Esophagus squamous epithelium (tissue), 5 donors: ENCODE measurements at places on chromosomes 2 and 18. TPM values are rescaled to one million over a fixed set of nuclear protein-coding genes. Genes with fewer than 3 reads are reported as not detected.

The IHH gene
- total RNA-seq: not detected

- DNase-seq: no peak
Measured at GRCh38 chr2:203394519-203395227, 66.5 kb downstream of the ABI2 start.

DNA sequence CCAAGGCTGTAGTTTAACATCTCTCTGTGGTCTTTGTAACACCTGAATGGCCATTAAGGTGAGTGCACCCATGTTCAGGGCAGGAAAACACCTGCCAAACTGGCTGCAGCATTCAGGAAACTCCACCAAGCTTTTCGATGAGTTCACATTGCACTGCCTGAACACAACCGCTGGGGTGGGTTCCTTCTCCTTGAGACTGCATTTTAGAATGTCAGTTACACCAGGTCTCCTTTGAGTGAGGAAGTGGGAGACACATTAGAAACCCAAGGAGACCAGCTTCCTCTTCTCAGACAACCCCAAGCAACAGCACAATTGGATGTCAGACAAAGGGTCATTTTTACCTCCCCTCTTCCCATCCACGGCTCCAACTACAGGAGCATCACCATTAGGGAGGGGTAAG lies 35.2 kb downstream of the CYRIA start:
- DNase-seq: no peak

The MBOAT2 gene
- 56.6 TPM for total RNA-seq

GRCh38 chr2:103781313-103781712 lies 1019.5 kb downstream of the TMEM182 start:
- DNase-seq: no peak

The SP5 gene
- total RNA-seq: 1.8 TPM

The SLC5A7 gene
- total RNA-seq: not detected

- no peak for DNase-seq
Measured at GRCh38 chr18:79322441-79322840, 73.3 kb upstream of the NFATC1 start.

- no peak for DNase-seq
Measured at GRCh38 chr18:25248755-25249154, 103.2 kb downstream of the ZNF521 start.

GRCh38 chr2:154452471-154452870 lies 246.0 kb upstream of the KCNJ3 start:
- no peak for DNase-seq

The C2orf68 gene
- 17.1 TPM for total RNA-seq

The SETBP1 gene
- 7.7 TPM for total RNA-seq

DNA sequence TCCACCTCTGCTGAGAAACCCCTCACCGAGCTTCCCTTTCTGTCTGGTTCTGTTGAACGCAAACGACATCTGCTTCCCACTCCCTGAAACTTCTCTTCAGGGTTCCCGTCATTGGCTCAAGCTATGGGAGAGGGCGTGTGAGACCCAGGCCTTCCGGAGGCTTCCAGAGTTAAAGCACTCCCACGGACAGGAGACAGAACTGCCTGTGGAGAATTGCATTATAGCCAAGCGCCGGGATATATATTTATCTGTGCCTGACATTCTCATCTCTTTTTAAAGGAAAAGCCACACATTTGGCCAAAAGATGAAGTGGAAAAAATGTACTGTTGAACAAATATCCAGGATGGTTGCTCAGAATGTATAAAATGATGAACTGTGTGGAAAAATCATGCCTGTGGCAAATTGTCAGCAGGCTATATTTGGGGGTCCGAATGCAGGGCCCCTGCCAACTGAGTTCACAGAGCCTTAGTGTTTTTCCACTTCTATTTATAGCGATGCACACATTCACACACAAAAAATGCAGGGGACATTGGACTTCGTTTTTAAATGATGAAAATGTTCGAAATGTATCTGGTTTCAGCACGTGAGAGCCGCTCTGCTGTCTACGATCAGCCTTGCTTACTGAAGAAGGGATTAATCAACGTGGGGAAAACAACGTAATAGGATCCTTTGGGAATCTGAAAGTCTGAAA lies 59.5 kb downstream of the E2F6 start:
- no peak for DNase-seq

GRCh38 chr2:240557808-240558207 lies at the start of gene ANKMY1:
Gene ANKMY1, minus strand, starts transcription at chr2:240557988. Its CDS starts 653 bp downstream, at chr2:240557335.
- no peak for DNase-seq

The PRSS56 gene
- total RNA-seq: not detected

The TRIM43 gene
- total RNA-seq: not detected

- no peak for DNase-seq
Measured at GRCh38 chr2:150122871-150123613, 364.4 kb downstream of the RND3 start.

GRCh38 chr18:76388891-76389423 lies 106.1 kb downstream of the ZNF516 start:
- DNase-seq: no peak

DNA sequence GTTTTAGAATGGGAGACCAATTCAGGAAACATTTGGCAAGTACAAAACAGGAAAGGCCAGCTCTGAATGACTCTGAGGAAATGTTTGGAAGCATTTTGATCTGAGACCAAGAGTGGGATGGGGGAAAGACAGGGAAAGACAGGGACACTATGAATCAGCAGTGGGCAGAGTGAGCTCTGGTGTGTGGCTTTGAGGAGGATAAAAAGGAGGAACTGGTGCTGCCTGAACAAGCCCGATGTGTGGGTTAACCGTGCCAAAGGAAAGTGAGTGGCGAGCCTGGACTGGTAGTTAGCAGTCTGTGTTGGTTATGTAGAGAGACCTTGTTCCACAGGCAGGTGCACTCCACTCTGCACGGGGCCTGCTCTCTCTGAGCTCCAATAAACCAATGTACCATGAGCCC lies 5.3 kb downstream of the MFSD6 start:
- DNase-seq: no peak

DNA sequence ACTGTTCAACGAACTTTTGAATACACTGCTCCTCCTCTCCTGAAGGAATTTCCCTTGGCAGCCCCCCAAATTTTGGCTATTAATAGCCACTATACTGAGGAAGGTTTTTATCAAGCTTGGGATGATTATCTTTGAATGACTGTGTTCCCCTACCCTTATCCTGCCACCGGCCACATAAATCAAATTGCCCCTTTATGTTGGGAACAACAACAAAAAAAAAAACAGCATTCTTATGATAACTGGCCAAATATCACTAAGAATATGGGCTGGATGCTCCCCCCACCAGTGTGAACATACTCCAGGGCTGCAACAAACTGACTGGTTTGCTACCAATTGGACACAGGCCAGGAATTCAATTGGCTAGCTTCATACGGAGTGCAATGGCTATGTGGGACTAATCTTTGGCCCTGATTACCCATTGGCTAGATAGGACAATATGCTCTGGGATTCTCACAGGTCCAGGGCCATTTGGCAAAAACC lies 20.6 kb downstream of the DUSP11 start:
- DNase-seq: no peak

GRCh38 chr2:68901199-68901514 lies 30.0 kb upstream of the BMP10 start:
- DNase-seq: no peak

DNA sequence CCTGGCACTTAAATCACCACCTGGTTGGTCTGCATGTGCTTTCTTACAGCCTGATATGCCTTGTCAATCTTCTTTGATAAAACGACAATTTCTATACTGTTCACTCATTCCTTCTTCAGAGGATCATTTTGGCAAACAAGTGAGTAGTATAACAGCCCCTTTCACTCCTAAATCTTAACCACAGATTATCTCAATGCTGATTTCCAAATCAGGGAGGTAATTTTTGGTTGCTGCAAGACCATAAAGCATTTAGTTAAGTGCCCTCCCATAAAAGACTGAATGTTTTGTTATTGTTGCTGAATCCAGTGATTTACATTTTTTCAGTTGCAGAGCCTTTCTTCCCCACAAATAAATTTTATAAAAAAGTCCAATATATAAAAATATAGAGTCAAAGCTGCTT lies 129.2 kb upstream of the CYP26B1 start:
- DNase-seq: no peak

DNA sequence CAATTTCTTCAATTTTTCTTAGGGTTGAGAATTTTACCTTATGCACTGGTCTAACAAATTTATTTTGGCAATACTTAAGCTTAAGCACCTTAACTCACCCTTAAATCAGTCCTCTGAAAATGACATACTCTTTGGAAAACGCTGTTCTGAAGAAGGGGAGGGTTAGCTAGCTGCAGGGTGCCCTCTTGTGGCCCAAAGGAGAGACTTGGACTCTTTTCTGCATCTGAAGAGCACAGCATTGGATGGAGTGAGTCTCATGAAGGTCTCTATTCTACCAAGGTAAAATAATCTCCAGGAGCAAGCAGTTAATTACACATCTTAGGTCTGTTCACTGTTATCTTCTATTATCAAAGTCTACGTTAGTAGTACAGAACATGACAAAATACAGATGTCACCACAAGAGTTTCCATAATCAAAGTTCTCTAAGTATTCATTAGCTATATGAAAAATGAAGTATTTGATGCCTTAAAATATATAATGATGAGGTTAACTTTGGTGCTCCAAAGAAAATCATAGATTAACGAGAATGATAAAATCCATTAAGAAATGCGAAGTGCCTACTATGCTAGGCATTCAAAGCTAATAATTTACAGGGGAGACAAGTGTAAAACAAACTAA lies 24.4 kb downstream of the PUM2 start:
- no peak for DNase-seq

DNA sequence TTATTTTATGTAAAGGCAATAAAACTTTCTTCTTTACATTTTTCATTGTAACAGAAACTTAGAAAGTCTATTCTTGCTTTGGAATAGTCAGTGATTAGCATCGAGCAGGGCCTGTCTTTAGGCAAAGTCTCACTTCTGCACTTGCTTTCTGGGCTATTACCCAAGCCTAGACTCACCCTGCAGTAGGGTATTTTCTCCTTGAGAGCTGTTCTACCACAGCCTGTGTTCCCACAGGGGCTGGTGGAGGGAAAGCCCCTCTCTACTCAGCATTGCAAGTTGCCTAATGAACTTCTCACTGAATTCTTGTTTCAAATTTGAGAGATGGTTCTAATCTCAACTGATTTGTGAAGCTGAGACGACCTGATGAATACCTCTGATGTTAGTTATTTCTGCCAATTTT lies 111.7 kb upstream of the KLHL14 start:
- no peak for DNase-seq

DNA sequence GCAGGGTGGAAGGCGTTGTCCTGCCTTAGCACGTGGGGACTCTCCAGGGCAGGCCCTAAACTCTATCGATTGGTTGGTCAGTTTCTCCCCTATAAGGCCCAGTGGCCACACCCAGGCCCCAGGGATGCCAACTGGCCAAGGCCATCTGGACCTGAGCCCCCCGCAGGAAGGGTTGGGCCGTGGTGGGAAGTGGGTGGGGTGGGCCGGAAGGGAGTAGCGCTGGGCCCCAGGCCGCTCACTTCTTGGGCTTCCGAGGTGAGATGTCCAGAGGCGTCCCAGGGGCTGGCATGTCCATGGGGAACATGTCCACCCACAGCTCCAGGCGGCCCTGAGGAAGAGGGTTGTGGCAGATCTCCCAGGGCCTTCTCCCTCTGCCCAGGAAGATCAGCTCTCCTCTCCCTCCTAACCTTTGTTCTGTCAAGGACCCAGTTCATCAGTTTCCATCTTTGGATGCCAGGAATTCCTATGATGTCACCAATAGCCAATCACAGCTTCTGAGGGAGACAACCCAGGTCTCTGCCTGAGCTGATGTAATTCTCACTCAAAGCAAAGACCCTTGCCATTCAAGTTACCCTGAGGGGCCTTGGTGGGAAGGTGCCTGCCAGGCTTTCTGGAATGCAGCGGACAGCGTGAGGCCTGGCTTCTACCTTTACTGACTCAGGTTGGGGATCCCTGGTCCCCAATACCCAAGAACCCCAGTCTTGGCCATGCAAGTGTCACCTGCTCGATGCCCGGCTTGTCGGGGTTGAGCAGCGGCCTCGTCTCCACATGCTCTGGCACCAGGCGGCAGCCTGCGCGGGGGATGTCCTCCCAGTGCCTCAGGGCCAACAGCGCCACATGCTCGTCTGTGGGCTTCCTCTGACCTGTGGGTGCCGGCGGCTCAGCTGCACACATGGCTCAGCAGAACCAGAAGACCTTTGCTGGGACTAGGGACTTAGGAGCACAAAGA lies 14.4 kb downstream of the OTOF start:
- no peak for DNase-seq

The HSBP1L1 gene
- total RNA-seq: 25.0 TPM

DNA sequence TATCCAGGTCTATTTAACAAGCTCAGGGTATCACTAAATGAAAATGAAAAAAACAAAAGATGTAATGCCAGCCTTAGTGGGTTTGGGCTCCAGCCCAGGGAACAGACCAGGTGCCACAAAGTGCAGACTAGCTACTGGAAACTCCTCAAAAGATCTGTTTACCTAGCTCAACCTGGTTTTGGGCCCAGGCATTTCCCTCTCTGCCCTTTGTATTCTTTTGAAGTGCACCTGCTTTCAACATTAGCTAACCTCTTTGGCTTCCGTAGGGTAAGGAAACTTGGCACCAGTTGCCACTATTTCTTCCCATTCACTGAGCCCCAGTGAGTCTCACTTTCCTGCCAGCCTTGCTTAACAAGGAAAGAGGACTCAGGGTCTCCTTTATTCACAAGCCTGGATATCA lies 123.6 kb upstream of the CDCA7 start:
- no peak for DNase-seq

The DCTN1 gene
- total RNA-seq: 67.1 TPM

DNA sequence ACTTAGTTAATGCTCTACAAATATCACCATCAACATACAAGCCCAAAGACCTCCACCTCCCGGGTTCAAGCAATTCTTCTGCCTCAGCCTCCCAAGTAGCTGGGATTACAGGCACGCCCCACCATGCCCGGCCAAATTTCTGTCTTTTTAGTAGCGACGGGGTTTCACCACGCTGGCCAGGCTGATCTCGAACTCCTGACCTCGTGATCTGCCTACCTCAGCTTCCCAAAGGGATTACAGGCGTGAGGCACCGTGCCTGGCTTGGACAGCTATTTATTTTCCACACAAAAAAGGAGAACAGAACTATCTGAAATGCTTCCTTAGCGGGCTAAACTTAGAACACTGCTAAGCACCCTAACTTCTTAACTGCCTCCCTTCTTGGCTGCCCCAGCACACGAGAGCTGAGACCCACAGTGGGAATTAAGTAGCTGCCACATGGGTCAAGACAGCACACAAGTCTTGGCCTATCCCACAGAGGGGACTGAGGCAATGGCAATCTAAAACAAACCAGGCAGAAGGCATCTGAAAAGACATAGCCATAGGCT lies 24.8 kb downstream of the CYTIP start:
- no peak for DNase-seq

DNA sequence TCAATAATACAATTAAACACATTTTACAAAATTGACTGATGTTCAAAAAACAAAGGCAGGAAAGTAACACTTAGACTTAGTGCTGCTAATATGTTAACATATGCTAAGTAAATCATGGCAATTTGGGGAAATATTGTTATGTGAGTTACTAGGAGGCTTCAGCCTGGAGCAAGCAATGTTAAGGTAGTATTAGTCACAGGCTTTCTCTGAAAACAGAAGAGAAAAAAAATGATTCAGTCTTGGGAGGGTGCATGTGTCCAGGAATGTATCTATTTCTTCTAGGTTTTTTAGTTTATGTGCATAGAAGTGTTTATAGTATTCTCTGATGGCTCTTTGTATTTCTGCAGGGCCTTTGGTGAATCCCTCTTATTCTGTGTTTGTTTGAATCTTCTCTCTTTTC lies 345.8 kb upstream of the TFPI start:
- no peak for DNase-seq

The AQP12A gene
- total RNA-seq: not detected

The LRP1B gene
- 1.1 TPM for total RNA-seq

The IMP4 gene
- 69.2 TPM for total RNA-seq

GRCh38 chr2:134289225-134289624 lies 35.4 kb downstream of the MGAT5 start:
- DNase-seq: no peak

GRCh38 chr2:20106746-20107145 lies 55.3 kb upstream of the LAPTM4A start:
- no peak for DNase-seq

The MPP4 gene
- not detected for total RNA-seq

The B3GNT7 gene
- total RNA-seq: 8.1 TPM
